ENCODE measurements at places on chromosomes 6 and 20.

GRCh38 chr20:17897566-17898307 is 70.9 kb downstream of the SNX5 start:
- peak; percentile 48 for DNase-seq

DNA sequence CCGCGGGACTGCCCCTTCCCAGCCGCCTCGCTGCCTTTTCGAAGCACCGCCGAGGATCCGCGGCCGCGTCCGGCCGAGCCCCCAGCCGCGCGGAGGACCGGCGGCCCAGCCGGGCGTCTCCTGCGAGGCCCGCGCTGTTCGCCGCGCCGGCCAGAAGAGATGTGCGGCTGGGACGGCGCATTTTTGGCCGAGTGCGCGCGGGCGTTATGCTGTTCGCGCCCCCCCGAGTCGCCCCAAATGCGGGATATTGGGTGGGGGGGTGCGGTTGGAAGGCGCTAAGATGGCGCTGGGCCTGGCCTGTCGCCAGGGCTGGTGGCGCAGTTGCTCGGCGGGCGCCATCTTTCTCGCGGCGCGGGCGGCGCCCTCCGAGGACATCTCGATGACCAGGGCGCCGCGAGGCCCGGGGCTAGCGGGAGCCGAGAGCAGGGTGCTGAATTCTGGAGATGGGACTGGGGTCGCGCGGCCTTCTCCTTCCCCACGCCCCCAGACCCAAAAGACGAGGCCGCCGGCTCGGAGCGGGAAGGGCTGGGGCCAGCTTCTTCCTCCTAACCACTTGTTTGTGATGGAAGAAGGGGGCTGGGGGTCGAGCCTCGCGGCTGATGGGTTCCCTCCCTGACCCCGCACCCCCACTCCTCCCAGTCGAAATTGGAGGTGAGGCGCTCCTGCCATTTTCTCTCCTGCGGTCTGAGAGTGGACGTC is 1.5 kb downstream of the BICRAL start:
- DNase-seq: peak; percentile 64

- DNase-seq: peak; percentile 97
Measured at GRCh38 chr20:32685541-32686529, 12.1 kb upstream of the C20orf203 start.

DNA sequence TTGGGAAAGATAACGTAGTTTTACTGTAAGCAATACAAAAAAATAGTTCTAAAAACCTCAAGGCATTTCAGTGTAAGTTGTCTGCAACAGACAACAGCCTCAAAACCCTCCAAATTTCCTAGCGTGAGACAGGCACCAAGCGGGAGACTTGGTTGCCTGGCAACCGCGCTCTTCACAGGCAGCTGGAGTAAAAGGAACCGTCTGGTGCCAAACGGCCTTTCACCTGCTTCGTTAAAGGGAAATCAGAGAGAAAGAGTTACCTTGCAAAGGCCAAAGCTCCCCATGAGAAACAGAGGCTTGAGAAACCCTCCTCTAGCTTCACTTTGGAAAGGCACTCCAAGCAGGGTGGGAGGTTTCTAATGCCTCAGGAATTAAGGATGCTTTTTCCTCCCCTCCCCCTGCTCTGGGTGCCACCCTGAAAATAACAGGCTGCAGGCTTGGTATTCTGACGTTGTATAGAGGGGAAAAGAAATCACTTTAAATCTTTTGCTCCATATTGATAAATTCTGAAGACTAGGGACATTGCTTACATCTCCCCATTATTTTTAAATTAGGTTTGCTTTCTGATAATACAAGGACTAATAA is 129.7 kb upstream of the UFL1 start:
- DNase-seq: no peak

GRCh38 chr6:150894191-150894744 is 28.8 kb downstream of the MTHFD1L start:
- DNase-seq: no peak

DNA sequence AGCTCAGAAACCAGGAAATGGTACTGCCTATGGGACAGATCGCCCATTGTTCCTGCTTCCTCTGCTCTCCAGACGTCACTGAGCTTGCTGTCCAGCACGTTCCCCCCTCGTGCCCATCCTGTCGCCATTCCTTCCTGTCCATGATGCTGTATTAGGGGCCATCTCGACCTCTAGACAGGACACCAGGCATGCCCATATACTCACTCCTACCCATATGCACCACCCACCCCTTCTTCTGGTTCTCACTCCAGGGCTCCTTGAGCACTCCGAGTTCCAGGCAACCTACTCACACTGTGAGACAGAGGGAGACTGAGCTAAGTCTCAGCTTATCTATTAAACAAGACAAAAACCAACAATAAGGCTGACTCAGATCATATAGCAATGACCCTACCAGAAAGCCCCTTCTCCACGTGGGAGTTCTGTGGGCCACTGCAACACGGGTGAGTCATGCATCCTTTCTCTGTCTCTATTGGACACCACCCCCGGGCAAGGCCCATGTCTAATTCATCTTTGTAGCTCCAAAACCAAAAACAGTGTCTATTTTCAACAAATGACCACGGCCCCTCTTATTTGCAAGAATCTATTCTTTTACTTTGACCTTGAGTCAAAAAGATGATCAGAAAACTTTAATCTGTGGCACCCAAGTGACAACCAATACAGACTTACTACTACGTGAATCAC is 65.7 kb downstream of the PSMG4 start:
- peak; percentile 94 for DNase-seq

GRCh38 chr6:129623008-129623732 is 86.8 kb downstream of the ARHGAP18 start:
- DNase-seq: no peak

GRCh38 chr6:18186033-18186432 is 30.8 kb downstream of the KDM1B start:
- DNase-seq: no peak

DNA sequence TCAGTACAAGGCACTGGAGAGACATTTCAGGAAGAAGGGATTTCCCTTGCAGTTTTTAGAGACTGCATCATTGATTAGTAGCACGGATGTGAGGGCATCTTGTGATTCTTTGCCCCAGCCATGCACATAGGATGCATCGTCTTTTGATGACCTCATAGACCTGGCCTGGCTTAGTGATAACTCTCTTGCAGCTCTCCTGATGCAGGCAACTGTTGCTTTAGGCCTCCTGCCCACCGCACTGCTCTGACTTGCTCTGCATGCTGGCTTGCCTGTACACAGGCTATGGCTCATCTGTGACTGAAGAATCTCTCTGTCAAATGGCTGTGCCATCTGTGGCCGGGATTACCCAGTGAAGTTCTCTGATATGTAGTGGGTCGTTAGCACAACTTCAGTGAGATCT is 207.7 kb upstream of the PTCHD4 start:
- DNase-seq: no peak

Data from RPMI7951 (cell line).